ENCODE measurements at places on chromosomes 1 and 21.

GRCh38 chr1:28123461-28123961, 35.1 kb upstream of the EYA3 start:
- DNase-seq, result no peak

DNA sequence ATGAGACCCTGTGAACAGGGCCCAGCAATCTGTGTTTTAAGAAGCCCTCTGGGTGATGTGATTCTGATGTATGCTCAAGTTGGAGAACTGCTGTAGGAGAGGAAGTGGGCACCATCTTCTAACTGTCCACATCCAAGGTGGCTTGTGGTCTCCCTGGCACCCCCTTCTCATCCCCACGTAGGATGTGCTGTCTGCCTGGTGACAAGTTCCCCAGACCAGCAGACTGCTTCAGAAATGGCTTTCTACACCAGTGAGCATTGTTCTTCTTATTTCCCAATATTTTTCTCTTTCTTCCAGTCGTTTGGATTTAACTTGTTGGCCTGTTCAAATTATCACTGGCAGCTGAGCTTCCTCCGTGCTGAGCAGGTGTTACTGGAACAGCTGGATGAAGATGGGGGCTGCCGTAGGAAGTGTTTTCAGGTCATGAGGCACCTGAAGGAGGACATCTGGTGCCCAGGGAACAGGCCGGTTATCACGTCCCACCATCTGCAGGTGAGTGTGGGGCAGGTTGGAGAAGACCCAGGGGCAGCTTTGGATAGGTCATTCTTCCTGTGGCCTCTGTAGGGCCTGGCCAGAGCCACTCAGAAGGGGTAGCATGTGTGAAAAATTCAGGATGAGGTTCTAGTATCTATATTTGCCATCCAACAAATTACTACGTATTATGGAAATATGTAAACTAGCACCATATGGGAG, 16.8 kb downstream of the MAB21L3 start:
- no peak for DNase-seq

- DNase-seq, result no peak
Observed at GRCh38 chr1:22315315-22316078, 136.2 kb upstream of the ZBTB40 start.

DNA sequence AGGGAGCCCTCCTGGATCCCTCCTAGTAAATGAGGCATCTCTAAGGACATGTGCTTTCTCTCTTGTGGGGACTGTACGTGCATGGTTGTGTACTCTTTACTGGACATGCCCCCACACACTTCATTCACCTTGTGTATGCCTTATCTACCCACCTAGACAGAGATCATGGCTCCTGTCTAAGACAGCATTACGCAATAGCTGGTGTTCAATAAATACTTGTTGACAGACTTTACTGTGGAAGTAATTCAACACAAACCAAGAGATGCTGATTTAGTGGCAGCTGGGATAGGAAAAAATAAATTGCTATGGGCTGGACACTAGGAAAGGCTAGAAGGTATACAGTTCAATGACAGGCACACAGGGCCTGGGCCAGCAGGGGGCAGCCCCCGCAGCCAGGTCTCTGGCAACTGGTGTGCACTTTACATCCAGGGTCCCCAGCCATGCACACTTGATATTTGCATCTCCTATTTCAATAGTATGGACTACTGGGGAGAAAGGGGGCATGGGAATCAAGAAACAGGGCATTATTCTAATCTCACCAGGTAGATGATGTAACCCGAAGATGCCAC, 24.2 kb downstream of the TRABD2B start:
- DNase-seq, result no peak

- DNase-seq, result no peak
Observed at GRCh38 chr1:67635055-67635809, 49.8 kb upstream of the GADD45A start.

- DNase-seq, result no peak
Observed at GRCh38 chr1:216325946-216326345, 97.3 kb downstream of the USH2A start.

DNA sequence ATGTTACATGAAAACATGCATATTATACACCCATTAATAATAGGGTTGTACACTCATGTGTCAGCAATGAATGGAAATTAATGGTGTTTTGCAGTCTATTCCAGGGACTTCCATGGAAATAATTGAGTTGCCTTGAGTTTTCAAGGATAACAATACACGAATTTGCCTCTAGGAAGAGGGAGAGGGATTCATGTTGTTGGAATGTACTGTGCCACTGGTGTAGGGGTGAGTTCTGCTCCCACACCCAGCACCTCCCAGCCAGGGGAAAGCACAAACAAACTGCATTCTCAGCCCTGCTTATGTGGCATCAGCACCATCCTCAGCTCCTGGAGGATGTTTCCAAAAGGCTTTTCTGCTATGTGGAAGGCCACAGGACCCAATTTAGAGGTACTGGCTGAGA, 57.8 kb downstream of the BCAR3 start:
- DNase-seq, result no peak

DNA sequence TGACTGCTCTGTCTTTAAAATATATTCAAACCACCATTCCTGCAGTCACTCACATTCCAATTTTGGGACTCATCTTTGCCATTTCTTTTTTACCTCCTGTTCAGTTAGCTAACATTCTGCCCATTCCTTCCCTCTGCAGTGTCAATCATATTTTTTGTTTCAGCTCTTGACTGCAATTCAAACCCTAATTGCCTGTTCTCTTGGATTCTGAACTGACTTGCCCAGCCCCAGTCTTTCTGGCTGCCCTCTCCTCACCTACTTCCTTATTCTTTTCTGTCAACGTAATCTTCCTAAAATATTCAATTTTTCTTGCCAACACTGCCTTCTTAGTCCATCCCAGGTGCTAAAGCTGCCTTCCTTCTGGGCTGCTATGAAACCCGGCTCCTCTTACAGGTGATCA, 6.1 kb downstream of the PRDM2 start:
- no peak for DNase-seq

DNA sequence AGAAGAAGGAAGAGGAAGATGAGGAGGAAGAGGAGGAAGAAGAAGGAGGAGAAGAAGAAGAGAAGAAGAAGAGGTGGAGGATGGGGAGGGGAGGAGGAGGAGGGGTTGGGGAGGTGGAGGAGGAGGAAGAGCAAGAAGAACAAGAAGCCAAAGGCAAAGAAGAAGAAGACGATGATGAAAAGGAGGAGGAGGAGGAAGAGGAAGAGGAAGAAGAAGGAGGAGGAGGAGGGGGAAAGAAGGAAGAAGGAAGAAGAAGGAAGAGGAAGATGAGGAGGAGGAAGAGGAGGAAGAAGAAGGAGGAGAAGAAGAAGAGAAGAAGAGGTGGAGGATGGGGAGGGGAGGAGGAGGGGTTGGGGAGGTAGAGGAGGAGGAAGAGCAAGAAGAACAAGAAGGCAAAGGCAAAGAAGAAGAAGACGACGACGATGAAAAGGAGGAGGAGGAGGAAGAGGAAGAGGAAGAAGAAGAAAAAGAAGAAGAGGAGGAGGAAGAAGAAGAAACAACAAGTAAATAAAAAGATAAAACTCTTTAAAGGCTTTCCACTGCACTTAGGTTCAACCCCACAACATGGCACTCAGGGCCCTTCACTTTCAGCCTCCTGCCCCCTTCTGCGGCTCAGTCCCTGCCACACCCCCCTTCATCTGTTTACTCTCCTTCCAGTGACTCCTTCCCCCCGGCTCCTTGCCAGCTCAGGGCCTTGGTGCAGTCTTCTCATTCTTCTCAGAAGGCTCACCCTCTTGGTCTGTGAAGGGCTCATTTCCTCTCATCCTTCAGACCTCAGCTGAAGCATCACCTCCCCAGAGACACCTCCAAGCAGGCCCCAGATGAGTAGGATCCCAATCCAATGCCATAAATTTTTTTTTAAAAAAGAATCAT, 114.0 kb downstream of the KCNN3 start:
- DNase-seq, result no peak

DNA sequence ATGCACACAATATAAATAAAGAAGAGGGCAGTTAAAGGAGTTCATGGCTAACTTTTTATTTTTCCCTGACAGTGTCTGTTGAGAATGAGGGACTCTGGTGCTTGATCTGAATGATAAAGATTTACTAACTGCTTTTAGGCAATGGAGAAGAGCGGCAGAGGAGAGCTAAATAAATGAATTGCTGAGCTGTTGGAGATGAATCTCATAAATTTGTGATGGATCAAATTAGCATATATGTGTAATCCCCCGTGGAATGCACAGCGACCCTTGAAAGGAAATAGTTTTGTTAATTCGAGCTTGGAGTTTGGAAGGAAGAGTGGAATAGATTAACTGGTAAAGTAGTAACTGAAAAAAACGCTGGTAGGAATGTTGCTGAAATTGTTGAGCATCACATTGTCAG, 40.2 kb downstream of the HMCN1 start:
- DNase-seq, result no peak

DNA sequence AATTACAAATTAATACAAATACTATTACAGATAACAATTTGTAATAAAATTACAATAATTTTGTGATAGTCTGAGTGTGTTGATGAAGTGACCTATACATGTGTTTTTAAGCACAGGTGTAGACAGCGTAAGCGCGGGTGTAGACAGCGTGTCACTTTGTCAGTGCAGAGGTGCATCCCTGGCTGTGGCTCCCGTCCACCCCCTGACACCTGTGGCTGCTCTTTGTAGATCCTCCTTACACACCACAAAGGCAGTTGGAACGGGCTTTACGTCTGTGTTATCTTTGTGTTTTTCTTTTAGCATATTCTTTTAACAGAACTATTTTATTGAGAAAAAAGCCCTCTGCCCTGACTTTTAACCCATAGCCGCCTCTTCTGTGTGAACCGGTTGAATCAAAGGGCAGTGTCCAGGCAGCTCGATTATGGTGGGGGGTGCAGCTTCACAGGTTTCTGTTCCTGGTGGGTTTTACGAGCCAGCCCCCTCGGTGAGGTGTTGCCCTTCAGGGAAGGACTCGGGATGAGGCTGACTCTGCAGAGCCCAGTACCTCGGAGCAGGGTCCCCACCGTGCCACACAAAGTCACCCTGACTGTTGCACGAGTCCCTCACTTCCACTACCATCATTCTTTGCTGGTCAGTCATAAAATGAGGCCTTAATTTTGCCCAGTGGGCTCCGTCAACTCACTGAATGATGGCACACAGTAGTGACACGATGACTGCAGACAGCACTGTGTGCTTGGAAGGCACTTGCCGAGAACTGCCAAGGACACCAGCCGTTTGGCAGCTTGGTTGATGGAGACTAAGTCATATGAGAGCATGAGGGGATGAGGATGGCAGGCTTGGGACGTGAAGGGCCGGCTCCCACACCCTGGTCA, 86.4 kb upstream of the COL6A1 start:
- no peak for DNase-seq

DNA sequence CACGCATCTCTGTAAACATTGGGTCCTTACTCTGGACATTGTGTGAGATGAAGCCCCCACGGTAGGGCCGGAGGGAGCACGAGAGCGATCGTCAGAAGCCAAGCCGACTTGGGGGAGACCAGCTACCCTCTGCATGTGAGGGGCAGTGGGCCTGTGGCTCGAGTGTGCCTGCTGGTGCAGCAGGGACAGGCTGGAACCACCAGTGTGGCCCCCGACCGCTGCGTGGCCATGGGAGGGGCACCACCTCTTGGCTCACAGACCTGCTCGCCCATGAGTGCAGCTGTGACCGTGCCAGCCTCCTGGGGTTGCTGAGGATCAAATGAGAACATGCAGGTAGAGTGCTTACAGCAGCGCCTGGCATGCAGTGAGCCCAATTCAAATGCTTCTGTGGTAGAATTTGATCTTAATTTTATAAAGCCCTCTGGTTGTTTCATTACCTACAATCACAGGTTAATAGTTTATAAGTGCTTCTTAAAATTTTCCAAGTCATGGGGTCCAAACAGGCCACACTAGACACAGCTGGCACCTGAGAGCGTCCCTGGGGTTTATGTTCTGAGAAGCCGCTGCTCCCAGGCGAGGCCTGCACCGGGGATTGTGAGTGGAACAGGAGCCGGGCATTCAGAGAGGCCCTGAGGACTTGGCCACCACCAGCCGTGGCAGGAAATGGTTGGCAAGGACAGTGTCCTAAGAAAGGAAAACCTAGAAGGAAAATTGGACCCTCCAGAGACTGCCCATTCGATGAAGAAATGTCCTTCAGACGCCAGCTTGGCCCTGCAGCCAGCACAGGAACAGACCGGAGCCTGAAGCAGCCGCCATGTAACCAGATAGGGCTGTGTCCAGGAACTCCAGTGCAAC, 22.6 kb upstream of the ADARB1 start:
- DNase-seq, result no peak

GRCh38 chr1:68479501-68479900, 17.4 kb downstream of the DEPDC1 start:
- DNase-seq, result no peak

DNA sequence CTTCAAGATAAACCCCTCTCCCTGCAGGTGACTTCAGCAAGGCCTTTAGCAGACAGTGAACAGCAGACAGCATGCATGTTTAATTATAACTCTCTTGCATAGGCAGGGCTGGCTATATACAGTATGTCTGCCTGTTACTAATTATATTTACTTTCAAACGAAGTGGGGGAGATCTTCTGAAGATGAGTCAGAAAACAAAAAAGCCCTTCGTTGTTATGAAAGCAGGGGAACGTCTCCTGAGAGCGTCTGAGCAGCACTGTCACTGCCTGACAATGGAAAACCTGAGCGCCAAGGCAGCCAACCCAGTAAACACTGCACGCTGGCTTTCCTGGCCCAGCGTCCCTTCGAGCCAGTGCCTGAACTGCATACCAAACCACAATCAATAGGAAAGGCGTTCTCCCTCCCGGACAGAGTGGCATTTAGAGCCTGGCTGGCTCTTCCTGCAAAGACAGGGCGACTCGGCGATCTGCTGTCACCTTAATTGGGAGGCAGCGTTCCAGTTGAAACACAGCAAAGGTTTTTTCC, 54.1 kb downstream of the TOMM20 start:
- DNase-seq, result peak; percentile 66

GRCh38 chr21:45054927-45055612, 19.3 kb upstream of the ADARB1 start:
- no peak for DNase-seq

- no peak for DNase-seq
Observed at GRCh38 chr1:179169616-179170467, 59.6 kb downstream of the ABL2 start.

DNA sequence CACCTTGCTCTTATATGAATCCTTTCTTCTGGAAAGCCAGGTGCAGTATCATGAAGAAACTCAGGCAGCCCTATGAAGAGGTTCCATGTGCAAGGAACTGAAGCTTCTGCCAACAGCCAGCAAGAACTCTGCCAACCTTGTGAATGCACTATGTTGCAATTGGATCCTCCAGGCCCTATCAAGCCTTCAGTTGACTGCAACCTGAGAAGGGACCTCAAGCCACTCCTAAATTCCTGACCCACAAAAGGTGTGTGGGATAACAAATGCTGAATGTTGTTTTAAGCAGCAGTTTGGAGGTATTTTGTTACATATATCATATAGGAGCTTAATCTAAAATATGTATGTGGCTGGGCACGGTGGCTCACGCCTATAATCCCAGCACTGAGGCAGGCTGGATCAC, 84.0 kb downstream of the RERE start:
- no peak for DNase-seq

- DNase-seq, result no peak
Observed at GRCh38 chr1:50308878-50309277, 114.4 kb downstream of the DMRTA2 start.

DNA sequence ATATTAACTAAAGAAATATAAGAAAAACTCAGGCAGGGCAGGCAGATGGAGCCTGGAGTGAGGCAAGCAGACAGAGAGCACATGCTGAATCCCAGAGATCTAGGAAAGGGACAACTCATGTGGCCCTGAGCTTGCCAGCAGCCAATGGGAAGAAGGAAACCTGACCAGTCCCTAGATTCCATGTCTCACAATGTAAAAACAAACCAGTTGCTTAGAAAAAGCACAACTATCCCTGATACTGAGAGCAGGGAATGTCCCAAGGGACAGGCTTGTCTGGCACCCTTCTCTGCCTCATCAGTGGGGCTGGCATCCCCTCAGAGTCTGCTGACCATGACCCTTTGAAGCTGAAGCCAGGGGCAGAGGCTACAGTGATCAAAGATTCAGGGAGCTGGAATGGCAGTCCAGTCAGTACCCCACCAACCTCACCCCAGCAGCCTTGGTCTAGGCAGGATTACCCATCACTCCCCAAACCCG, 27.8 kb downstream of the HSPG2 start:
- no peak for DNase-seq
